ENCODE measurements at places on chromosomes 2 and 18.

DNA sequence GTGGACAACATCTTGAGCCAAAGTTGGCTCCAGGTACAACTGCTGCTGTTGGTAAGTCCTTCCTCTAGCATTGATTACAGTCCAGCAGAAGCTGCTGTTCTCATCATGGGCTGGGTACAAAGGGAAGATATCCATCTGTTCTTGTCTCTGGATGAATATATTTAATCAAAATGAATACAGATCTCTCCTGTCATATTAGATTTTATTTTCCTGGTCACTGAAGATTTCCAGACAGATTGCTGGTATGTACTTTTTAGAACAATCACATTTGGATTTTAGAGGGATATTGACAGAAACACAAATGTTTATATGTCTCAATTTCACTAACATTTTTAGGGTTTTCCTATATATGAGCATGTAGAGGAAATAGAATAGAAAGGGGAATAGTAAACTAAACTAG is 155.4 kb upstream of the FHL2 start:
- DNase-seq = no peak

DNA sequence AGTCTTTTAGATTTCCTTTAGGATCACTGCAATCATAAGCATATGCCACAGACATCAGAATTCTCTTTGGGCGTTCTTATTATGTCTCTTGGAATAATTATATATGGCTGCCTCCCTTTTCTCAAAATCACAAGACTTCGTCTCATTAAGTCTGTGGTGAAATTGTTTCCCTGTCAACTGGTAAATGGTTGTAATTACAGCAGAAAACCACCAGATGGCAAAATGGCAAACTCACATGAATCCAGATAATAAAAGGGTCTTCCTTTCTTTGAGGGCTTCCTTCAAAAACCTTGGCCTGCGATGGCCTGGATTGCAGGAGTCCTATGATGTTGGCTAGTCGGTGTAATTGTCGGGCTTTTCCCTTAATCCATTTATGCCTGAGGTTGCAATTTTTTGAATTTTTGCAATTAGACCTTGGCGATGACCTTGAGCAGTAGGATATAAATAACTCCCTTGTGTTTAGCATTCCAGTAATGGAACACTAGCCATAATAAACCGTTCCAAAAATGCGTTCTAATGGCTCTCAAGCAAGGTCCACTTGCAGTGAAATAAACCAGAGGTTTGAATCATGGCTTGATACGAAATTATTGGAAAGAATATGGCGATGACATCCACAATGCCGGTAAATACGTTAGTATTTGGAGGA is 656.4 kb downstream of the MBD2 start:
- DNase-seq = no peak

GRCh38 chr2:95024371-95024770 is 1.1 kb upstream of the MAL start:
- DNase-seq = peak; percentile 66

- DNase-seq = no peak
These were observed 61.2 kb downstream of the ITGA6 start for GRCh38 chr2:172488556-172488955.

DNA sequence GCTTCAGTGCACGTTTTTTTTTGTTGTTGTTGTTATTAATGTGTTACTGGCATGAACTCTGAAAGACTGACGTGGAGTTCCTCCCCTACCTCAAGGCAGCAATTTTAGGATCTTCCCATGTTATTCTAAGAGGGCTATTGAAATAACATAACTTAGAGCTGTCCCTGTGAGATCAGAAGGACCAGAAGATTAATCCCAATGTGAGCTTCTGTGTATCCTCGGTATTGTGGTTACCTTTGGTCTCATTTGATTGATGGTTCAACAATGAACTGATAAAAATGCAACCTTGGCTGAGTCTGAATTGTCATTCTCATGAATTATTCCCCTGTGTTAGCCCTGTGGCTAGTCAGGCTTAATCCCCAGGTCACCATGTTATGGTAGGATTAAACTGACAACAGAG is 394.1 kb downstream of the TRIB2 start:
- DNase-seq = no peak

DNA sequence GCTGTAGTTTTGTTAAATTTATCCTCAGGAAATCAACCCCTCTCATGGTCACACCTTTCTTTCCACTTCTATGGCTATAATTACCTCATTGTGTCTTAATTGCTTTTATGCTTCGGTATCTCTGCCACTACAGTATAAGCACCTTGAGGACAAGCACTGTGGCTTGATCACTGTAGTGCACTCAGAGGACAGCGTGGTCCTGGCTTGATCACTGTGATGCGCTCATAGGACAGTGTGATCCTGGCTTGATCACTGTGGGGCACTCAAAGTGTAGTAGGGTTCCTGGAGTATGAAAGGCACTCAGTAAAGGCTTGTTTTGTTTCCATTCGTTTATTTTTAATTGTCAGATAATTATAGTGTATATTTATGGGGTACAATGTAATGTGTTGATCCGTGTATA is 44.2 kb downstream of the DTNA start:
- DNase-seq = no peak

GRCh38 chr2:175167076-175167791 is 769 bp downstream of the ATF2 start:
- peak; percentile 38 for DNase-seq

DNA sequence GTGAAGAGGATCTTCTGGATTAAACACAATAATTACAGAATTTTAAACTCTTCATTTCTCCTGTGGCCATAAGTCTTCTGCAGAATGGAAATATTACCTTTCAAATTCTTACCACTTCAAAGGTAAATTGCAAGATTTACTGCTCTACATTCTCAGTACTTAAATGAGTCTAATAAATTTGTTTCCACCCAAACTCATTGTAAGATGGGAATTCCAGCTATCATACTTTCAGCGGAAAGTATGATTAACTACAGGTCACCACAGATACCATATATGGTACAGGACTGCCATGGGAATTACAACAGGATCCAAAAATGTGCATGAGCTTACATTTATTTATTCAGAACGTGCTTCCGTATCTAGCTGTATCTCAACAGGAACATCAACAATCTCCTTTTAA is 3.1 kb downstream of the DSC3 start:
- DNase-seq = no peak

- DNase-seq = no peak
These were observed 27.8 kb upstream of the CXXC1 start for GRCh38 chr18:50315100-50315871.

- DNase-seq = peak; percentile 41
These were observed 91.7 kb downstream of the KLF7 start for GRCh38 chr2:207073801-207074678.

DNA sequence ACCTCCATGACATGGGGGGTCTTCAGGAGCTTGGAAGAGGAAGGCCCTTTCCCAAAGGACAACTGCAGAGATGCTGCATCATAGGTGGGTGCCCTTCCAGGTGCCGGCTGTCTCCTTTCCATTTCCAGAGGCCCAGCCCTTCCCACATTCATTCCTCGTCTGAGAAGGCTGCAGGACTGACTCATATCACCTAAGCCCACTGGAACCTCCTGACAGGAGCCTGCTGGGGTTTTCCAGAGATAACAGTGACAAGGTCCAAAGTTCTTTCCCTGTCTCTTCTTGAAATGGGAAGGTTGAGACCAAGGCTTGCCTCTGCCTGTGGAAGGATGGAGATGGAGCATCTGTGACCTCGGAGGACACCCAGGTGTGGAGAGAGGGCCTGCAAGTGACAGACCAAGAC is 3.6 kb upstream of the PRSS56 start:
- DNase-seq = no peak

DNA sequence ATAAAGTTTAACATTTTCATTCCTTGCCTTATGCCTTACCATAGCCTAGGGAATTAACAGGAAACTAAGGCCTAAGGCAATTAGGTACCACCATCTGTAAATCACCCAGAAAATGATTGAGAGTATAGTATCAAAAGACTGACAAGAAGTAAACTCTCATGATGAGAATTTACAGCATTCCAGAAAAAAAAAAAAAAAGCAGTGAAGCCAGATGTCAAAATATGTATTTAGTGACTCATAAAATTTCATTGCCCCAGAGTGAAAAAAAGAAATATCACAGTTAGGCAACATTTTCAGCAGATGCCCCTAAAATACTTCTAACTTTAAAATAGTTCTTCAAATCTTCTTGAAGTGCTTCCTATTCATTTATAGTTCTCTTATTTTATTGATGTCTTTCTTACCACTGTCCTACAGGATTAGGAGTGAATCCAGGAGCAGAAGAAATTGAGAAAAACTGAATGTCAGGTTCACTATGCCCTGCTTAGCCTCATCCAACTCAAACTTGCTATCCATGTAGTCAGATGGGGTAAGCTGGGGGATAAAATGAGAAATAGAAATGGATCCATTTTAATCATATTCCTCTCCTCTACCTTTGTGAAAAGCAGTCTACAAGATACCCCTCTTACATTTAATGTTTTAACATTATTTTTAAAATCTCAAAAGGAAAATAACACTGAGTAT is 57.3 kb upstream of the TANK start:
- no peak for DNase-seq

DNA sequence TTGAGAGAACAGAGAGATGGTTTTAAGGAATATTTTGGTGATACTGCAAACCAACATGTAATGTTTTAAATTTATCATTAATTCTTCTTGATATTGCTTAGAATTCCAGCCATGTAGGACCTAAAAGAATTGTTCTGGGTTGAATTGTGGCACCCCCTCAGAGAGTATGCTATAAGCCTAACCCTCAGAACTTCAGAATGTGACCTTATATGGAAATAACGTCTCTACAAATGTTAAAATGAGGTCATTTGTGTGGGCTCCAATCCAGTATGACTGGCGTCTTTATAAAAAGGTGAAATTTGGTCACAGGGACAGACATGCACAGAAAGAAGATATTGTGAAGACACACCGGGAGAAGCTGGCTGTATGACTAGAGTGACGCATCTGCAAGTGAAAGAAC is 193.6 kb downstream of the NRXN1 start:
- DNase-seq = no peak

- DNase-seq = no peak
These were observed 126.3 kb upstream of the NRXN1 start for GRCh38 chr2:51158251-51158650.

DNA sequence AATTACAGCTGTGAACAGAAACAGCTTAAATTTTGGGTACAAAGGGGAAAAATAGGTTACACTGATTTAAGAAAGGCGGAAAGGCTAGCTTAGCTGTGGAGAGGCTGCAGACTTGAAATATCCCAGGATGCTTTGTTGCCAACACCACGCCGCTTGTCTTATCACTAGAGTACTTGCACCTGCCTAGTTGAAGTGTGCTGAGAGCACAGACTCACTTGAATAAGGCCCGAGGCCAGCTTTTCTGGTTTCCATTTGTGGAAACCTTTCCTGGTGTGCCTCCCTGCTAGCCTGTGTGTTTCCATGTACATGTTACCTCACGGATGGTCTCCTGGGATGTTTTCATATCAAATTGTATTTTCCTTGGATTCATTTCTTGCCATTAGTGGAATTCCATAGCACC is 3.2 kb downstream of the CABLES1 start:
- DNase-seq = no peak

DNA sequence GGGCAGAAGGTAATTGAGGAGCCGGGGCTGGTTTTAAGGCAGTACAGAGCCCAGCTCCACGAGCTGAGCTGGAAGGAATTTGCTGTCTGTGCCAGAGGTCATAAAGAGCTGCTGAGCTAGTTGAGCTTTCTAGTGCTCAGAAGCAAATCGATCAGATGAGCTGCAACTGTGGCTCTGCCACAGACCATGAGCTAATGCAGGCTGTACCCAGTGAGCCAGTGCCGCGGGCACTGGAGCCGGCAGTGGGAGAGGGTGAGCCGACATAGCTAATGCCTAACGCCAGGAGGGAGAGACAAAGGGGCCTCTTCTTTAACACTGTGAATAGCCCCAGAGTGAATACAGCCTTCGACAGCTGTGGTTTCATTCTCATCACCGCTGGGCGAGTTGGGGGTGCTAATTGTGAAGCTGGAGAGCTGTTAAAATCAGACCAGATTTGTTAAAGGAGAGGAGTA is 410.1 kb upstream of the TCF4 start:
- DNase-seq = peak; percentile 34

GRCh38 chr2:8794923-8795825 is 42.2 kb downstream of the KIDINS220 start:
- DNase-seq = no peak

DNA sequence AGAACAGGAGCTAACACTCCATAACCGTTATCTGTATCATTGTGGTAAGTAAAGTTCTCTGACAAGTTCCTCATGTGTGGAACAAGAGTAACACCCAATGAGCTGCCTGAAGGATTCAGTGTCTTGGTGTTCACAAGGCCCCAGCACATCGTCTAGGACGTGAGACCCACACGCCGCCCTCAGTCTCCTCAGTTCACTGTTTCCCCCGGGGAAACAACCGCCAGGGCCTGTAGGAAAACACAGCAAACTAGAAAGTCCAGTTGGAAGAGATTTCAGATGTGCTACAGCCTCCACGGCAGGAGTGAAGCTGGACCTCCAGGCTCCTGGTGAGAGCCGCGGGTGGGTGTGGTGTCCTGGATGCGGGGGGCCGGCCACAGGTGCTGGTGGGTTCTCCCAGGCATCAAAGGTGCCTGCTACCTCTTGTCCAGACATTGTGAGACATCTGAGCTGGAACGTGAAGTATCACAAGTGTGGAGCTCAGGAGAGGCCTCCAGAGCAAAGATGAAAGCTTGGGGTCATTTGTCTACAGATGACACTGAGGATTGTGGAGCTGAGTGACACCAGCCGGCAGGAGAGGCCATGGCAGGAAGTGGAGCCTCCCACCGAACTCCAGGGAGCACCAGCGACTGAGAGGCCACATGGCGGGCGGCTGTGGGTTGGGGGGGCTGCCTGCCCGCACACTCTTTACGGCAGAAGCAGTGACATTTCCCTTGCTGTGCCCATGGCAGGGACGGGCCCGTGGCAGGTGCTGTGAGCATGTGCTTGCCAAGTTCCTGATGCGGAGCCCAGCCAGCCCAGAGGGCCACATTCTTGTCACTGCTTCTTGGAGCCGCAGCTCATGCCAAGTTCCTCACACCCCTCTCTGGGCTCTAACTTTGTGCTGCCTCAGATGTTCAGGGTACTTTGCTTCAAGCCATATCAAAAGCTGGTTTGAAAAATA is 131.2 kb downstream of the TMEM18 start:
- DNase-seq = no peak

- no peak for DNase-seq
These were observed 237.3 kb downstream of the OTX1 start for GRCh38 chr2:63287956-63288355.

DNA sequence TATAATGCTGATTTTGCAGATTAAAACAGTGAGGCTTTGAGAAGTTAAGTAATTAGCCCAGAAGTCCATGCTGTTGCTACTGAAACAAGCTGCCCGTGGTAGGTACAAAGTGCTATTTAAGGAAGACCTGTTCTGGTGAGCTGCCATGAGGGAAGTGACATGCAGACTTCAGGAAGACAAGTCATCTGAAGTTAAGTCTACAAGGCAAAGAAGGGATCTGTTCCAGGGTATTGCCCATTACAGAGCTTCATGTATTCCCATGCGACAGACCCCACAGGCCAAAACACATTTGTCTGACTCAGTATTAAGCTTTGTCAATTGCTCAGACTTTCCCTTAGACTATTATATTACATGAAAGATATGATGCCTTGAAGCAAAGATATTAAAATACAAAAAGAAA is 520.8 kb downstream of the FBXO15 start:
- DNase-seq = no peak
